Right lung (tissue), 10 donors: ENCODE measurements at places on chromosomes 16 and 17.

DNA sequence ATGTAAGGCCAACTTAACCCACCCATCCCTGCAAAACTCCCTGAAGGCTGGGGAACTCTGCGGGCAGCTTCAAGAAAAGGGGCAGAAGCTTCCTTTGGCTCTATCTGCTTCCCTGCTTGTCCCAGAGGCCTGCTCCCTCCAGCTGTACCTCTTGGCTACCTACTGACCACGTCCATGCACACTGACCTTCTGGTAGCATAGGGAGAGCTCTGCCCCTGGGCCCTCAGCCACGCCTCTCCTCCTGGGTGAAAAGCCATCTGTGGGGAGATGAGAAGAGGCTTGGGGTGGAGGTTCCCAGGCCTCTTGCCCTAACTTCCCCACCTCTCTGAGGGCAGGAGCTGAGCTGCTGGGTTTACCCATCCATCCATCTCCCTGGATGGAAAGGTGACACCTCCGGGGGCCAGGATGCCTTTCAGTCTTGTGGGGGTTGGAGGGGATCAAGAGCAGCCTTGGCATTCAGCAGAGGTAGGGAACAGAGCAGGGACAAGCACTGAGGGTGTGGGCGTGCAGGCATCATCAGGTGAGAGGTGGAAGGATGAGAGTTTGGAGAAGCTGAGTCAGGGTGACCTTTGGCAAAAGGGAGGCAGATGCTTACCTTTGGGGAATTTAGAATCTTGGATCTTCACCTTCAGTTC, 23.4 kb upstream of the MFSD6L start:
- no peak for DNase-seq

DNA sequence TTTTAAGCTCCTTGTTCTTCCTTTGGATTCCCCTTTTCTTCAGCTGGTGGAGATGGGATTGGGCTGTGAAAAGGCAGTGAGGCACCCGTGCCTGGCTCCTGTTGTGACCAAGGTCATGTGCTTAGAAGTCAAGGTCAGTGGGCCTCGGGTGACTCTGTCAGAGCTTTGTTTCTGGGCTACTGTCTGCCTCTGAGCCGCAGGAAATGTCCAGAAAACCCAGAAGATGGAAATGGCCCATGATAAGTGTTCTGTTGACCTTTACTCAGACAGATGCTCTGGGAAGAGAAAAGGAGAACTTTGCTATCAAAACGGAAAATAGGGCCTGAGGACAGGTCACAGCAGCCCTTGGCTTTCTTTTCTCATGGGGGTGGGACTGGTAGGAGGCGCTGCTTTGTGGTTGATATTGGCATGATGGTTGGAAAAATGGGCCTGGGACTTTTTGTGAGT, 2.9 kb downstream of the ABCC1 start:
- DNase-seq, result no peak

DNA sequence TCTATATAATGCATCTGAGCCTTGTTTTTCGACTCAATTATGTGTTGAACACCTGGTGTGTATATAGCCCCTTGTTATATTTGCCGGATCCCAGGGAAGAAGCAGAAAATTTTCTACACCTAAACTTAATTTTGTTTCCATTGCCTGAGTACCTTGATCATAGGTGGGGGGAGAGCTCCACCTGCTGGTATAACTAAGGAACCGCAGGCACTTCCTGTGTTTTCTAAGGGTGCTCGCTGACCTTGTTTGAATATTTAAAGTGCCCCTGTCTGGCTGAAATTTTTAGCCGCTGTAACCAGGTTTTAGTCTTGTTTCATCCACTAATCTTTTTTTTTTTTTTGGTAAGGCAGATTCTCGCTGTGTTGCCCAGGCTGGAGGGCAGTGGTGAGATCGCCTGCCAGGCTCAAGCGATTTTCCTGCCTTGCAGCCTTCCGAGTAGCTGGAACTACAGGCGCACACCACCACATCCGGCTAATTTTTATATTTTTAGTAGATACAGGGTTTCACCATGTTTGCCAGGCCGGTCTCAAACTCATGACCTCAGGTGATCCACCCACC, 6.5 kb upstream of the NUBP1 start:
- peak; percentile 69 for DNase-seq

- no peak for DNase-seq
Measured at GRCh38 chr17:83106913-83107655, 27.7 kb downstream of the METRNL start.

GRCh38 chr16:1488054-1488601, 616 bp downstream of the PTX4 start:
- DNase-seq, result no peak

DNA sequence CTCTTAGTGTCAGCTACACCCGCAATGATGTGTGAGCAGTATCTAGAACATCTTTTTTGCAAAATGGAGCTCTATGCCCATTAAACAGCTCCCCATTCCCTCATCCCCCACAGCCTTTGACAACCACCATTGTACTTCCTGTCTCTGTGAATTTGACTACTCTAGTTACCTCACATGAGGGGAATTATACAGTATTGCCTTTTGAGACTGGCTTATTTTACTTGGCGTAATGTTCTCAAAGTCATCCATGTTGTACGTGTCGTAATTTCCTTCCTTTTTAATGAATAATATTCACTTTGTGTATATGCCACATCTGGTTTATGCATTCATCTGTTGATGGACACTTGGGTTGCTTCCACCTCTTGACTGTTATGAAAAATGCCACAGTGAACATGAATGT, 23.2 kb upstream of the CCL22 start:
- no peak for DNase-seq

DNA sequence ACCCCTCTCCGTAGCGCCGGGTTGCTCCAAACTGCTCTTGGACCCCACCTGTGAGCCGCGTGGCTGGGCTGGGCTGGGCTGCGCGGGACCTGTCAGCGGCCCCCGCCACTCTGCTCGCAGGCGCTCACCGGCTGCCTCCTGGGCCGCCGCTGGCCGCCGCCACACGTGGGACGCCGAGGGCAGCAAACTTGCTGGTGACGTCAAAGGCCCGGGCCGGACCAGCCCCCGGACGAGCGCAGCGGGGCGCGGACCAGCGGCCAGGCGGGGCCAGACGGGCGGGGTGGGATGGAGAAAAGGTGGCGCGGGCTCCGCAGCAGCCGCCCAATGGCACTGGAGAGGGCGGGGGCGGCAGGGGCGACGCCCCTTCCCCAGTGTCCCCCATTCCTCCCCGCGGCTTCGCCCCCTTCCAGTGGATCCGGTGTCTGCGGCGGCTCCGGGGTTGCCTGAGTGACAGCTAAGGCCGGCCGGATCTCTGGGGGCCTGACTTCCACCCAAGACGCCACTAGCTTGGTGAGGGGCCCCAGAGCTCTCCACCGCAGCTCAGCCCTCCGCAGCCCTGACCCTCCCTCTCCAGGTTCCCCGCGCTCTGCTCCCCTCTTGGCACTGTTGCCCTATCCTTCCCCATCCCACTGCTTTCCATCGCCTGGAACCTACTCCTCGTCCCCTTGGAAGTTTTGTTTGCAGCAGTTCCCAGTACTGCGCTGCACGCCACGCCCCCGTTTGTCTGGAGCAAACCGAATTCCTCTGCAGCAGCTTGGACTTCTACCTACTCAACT, at the start of gene HS3ST3A1:
Gene HS3ST3A1 (minus strand): TSS at position 154 of the 776 bp plus-strand sequence. CDS start 800 bp downstream, outside the sequence.
- peak; percentile 84 for DNase-seq
